ENCODE measurements at places on chromosomes 7 and 10.

DNA sequence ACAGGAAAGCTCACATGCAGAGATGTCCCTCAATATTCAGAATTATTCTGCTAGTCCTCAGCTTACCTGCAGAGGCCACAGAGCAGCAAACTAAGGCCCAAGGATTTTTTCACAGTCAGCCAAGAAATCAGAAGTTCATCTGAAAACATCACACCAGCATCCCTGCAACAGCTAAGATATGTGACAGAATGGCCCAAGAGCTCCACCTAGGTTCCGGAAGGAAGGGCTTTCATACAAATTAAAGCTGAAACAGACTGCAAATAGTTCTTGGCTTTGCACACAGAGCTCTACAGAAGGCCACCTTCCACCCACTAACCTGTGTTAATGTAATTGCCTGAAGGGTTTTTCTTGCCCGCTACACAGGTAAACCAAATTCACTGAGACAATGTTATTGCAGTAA lies 438.8 kb upstream of the C7orf33 start:
- DNase-seq = no peak

GRCh38 chr7:22561321-22561811 lies 61.4 kb upstream of the STEAP1B start:
- no peak for DNase-seq

DNA sequence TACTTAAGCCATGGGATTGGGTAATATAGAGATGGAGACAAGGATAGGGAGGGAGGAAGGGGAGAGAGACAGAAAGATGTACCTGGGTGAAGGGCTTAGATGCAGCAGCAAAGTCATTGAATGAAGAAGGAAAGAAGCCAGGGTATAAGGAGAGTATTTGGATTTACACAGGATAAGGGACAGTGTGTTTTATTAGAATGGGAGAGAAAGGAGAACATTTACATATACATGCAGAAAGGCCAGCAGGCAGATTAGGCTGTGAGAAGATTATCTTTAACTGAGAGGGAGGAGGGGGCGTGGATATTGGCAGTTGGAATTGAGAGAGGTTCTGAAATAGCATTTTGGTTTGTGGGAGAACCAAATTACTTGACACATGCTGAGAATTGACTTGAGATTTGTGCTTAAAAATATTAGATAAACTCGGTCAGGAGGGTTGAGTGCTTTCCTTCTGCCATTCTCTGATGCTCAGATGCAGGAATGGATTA lies 161.5 kb upstream of the ZNF804B start:
- no peak for DNase-seq

- no peak for DNase-seq
These were observed 22.6 kb downstream of the MYO1G start for GRCh38 chr7:44956157-44956766.

DNA sequence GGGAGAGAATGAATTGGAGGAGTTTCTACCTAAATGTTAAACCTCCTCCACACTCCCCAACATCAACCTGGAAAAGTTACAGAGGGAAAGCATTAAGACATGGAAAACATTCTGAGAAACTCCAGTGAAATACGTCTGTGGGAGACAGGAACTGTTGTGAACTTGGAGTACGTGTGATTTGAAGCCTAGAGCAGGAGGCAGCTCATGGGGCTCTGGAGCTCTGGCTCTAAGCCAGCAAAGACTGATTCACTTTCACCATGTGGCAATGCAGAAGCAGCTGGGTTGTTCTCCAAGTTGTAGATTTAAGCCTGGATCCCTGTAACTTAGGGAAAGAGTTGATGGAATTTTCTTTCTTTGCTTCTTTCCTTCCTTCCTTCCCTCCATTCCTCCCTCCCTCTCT lies 503.2 kb downstream of the NRG3 start:
- DNase-seq = no peak

DNA sequence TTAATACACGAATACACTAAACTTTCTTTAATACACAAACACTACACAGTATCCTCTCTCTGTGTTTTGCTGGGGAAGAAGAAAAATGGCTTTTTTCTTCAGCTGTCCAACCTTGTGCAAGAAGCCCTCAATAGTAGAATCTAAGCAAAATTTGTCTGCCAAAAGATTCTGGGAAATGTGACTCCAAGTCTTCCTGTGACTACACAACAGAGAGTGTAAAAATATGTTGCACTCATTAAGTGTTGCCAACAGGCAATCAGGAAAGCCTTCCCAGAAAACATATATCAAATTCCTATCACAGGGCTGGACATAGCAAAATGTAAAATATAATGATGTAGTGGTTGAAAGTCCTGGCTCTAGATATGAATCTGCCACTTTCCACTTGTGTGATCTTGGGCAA lies 825.1 kb upstream of the ZWINT start:
- DNase-seq = no peak

DNA sequence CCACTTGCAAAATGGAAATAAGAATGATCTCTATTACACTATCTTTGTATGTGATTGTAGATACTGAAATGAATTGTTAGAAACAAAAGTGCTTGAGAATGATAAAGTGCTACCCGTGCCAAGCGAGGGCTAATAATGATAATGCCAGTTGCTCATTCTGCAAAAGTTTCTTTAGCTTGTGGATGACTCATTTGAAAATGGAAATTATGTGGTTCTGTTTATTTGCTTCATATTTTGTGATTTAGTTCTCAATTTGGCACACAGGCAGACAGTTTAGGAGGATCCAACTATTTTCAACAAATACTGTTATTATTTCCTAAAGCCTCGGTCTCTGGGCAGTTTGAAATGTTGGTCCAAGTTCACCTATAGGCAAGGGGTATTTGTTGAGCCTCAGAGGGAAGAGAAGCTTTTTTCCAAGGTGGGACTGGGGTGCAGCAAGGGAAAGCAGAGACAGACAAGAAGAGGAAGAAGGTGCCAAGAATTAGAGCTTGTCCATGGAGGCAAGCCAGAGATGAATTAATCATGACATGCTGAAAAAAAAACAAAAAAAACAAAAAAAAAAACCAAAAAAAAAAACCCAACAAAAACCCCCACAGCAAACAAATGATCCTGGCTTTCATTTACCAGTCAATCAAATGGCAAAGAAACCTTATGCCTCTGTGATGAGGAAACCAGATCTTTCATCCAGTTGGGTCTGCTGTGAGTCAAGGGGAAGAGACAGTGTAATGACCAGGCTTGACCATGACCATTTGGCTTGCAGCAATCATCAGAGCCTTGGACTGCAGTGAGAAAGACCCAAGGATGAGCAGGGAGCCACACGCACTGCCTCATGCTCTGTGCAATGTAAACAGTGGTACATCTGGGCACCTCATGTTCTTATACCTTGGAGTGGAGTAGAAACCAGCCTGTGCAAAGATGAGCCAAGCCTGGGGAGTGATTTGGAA lies 285.0 kb upstream of the HABP2 start:
- DNase-seq = no peak

- no peak for DNase-seq
These were observed 60.2 kb downstream of the ZNF277 start for GRCh38 chr7:112266595-112267270.

DNA sequence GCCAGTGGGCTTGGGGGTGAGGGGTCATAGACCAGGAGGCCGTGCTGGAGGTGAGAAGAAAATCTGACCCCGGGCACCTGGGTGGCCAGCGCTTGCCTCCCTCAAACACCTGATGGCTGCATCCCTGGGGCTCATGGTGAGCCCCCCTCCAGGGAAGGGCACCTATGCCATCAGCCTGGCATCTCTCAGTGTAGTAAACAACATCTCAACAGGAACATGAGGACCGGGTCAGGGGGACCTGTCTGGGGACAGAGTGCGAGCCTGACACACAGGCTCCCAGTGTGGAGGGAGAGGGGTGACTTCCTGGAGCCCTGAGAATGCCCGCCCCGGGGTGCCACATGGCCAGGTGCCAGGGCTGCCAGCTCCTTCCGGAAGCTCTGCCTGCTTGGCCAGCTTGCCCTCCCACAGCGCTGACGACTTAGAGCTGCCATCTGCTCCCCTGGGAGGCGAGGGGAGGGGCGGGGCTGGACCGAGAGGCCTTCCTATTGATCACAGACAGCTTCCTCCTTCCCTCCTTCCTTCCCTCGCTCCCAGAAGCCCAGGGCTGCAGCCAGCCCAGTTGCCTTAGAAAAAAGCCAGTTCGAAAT lies 12.3 kb downstream of the STX1A start:
- no peak for DNase-seq

DNA sequence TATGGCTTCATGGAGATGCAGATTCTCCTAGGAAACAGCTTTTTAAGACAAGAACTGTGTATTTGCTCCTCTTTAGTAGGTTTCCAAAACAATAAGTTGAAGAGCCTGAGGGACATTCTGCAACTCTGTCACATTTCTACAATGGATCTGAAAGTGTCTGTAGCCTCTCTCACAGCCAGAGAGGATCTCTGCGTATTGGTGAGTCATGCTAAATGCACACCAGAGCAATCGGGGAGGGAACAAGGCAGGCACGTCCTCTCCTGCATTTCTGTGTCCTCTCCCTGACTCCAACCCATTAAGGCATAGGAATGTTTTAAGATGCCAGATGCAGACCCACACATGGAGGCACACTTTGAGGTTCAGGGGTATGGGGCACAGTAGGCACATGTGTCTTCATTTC lies 1126.4 kb upstream of the GHITM start:
- DNase-seq = no peak
